Astrocyte of the cerebellum (primary cell): ENCODE measurements at places on chromosomes 5 and 9.

GRCh38 chr5:112533362-112533761 lies 114.3 kb upstream of the EPB41L4A start:
- DNase-seq = no peak

- DNase-seq = no peak
These were observed 15.3 kb upstream of the NDST1 start for GRCh38 chr5:150492621-150493020.

DNA sequence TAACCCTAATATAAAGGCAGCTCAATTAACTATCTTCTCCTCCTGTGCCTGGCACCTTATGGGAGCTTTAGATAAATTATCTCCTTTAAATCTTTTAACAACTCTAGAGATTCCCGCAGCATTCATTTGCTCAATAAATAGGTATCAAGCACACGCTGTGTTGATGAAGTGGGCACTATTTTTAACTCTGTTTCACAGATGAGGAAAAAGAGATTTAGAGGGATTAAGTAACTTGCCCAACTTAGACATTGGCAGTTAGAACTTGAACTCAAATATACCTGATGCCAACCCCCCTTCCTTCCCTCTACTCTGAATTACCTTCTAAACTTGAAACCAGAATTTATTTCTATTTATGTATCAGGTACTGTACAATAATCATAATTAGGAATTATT lies 112.4 kb downstream of the SH3TC2 start:
- DNase-seq = no peak

DNA sequence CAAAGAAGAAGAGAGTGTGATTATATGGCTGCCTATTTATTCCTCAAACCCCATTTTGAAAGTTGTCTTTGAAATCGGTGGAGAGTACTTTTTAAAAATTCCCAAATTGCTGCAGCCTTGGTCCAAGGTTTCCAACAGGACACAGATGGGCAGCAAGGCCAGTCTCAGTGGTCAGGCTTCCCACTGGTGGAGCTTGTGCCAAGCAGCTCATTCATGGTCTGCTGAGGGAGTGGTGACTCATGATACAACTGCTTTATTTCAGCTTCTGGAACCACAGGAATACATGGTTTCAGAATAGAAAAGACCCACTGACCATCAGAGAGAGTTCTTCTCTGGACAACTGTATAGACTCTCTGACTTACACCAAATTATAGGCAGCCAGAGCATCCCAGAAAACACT lies 673.1 kb upstream of the KLF4 start:
- peak; percentile 91 for DNase-seq
